ENCODE measurements at places on chromosomes 1 and 21.

DNA sequence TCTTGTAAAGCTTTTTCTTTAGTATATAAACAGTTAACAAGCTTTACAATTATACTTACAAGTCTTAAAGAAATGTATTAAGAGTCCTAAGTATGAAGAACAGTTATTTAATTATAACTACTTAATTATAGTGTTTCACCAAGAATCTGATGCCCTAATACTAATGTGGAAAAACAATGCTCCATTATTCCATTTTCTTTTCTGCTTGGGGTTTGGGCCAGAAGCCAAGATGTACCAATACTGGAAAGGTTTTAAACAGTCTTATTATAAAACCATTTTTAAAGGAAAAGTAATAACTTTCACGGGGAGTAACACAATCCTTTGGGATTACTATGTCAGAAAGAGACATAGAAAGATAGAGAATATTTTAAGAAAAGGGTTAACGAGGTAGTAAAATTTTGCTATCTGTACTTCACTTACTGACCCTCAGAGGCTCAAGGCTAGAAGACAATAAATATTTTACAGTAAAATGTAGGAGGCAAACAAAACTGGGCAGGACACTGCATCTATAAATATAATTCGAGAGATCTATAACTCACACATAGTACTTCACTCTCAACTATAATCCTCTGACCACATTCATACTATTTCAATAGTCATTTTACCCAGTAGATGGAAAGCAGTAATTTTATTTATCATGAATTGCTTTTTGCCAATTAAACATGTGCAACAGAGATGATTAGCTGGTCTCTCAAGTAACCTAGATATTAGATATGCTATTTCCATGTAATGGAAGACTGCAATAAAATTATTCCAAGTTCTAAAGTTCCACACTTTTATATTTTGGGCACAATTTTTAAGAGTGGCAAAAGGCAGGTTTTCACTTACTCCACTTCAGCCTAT is 63.9 kb downstream of the LTN1 start:
- peaks cover 32% of the 10 kb centered on the region for H3K36me3 ChIP-seq
- no peak for DNase-seq
- no peaks in the 10 kb centered on the region for H3K4me1 ChIP-seq
- H3K4me3 ChIP-seq = no peak overlapping the region

DNA sequence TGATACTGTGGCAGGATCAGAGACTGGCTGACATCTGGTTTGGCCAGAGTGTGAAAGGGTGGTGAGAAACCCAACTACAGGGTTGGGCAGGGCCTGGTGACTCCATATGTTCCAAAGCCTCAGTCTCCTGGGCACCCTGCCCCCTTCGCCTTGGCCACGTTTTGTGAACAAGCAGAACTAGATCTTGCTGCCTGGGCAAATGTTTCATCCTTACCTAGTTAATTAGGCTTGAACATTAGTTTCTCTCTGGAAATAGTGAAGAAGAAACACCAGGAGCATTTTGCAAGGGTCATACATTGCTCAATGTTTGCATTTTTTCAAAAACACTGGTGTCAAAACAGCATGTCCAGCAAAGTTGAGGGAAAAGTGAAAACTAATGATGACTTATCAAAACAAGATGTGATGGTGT is 60.5 kb downstream of the MAP3K7CL start:
- peaks cover under 1% of the 10 kb centered on the region for H3K4me1 ChIP-seq
- DNase-seq = no peak
- H3K36me3 ChIP-seq = no peaks in the 10 kb centered on the region
- H3K27ac ChIP-seq = no peak overlapping the region

GRCh38 chr1:174262349-174263241 is 103.3 kb downstream of the RABGAP1L start:
- H3K36me3 ChIP-seq = peaks cover 2% of the 10 kb centered on the region
- H3K4me3 ChIP-seq = no peak overlapping the region
- DNase-seq = no peak
- no peaks in the 10 kb centered on the region for H3K27me3 ChIP-seq
- peak overlapping the region; percentile 55 for H3K27ac ChIP-seq

DNA sequence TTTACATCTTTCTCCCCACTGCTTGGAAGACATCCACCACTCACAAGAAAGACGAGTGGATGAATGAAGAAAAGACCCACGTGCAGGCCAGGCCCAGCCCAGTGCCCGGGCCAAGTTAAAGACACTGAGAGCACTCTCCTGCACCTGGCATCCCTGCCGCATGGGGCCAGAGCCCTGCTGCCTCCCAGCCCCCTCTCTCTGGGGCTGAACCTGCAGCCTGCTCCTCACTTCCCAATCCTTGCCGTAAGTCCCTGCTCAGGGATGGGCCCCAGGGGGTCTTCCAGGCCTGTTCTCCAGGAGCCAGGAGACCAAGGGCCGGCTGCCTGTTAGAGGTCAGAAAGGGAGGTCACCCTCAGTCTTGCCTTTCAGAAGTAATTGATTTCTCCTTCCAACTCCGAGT is 168.5 kb upstream of the ZC3H12A start:
- H3K4me1 ChIP-seq = peaks cover 2% of the 10 kb centered on the region
- DNase-seq = no peak
- H3K27ac ChIP-seq = no peak overlapping the region
- no peaks in the 10 kb centered on the region for H3K36me3 ChIP-seq
- H3K4me3 ChIP-seq = no peak overlapping the region

- no peaks in the 10 kb centered on the region for H3K36me3 ChIP-seq
- H3K4me3 ChIP-seq = no peak overlapping the region
- DNase-seq = no peak
- H3K4me1 ChIP-seq = no peaks in the 10 kb centered on the region
These were observed 119.6 kb downstream of the ACTL8 start for GRCh38 chr1:17874710-17875109.

GRCh38 chr21:45167796-45168222 is 93.4 kb downstream of the ADARB1 start:
- H3K27me3 ChIP-seq = no peaks in the 10 kb centered on the region
- no peak for DNase-seq
- H3K27ac ChIP-seq = peak overlapping the region; percentile 38
- H3K36me3 ChIP-seq = peaks cover 20% of the 10 kb centered on the region
- H3K4me3 ChIP-seq = no peak overlapping the region

All from effector memory CD8-positive, alpha-beta T cell (primary cell).